ENCODE measurements at places on chromosomes 7 and 10. TPM values are rescaled to one million over a fixed set of nuclear protein-coding genes. Genes with fewer than 3 reads are reported as not detected.
A peak's percentile ranks its signal among the peaks of the same experiment; 100 is the strongest.

DNA sequence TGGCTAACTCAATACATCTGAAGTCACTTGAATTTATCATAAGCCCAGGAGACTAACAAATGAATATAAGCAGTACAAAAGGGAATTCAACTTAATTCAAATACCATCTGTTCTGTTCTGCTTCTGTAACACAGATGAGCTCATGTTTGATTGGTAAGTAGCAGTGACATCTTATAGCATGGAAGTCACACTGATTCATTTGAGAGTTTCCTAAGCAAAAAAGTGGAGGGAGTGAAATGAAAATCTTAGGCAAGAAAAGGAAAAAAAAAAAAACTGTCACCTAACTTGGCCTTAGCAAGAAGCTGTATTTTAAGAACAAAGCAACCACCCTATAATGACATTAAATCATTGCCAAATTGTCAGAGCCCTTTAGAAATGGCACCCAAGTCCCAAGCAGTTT is 49.5 kb downstream of the SMURF1 start:
- no peak for DNase-seq

GRCh38 chr7:100124301-100125230 is 2.2 kb upstream of the MBLAC1 start:
- DNase-seq, result no peak

SORBS1 gene
- 372 TPM for polyA plus RNA-seq

ARHGAP22 gene
- polyA plus RNA-seq, result 15.1 TPM

GRCh38 chr10:92678206-92678605 is 11.5 kb upstream of the HHEX start:
- DNase-seq, result no peak

SLC26A3 gene
- polyA plus RNA-seq, result 20.9 TPM

TLX1 gene
- not detected for polyA plus RNA-seq

DNA sequence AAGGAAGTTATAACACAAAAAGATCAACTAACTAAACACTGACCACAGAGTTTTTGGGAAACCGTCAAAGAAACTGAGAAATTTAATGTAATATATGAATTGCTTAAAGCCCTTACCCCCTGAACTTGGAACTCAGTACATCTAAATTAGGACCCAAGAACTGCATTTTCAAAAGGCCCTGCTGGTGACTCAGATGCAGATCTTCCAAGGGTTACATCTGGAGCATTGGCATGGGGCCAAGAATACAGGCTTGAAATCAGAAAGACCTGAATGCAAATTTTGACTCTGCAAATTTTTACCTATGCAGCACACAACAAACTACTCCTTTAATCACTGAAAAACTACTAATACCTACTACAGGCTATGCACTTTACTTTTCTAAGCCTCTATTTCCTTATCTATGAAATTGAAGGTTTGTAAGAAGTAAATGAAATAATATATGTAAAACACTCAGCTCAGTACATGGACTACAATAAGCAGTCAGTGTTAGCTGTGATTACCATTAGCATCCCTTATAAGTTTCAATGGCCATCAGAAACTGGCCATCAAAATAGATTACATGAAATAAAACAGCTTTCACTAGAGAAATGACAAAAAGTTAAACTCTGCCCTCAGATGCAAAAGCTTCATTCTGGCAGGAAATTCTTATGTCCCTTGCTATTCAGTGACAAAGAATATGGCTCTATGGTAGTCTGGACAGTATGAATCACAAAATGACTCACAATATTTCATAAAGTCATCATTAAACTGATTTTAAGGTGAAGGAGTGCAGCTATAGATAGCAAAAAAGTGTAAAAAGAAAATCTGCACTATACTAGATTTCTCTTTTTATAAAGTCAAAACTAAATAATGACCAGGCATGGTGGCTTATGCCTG is 43.6 kb downstream of the NSUN6 start:
- DNase-seq, result peak; percentile 56

DNA sequence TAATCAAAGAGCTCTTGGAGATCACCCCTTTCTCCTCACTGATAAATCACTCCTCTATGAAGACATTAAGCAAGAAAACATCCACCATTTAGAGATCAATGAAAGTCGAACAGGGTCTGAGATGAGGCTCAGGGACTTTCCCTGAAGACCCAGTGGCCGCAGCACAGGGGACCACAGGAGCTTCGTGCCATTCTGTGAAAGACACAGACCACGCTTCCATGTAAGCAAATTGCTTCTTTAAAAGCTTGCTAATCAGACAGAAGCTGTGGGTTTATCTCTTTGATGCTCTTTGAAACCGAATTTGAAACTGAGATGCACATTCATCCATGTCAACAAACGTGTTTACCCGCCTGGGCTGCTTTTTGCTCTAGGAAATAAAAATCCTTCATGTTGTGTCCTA is 231.9 kb upstream of the PPP2R2D start:
- peak; percentile 3 for DNase-seq

DNA sequence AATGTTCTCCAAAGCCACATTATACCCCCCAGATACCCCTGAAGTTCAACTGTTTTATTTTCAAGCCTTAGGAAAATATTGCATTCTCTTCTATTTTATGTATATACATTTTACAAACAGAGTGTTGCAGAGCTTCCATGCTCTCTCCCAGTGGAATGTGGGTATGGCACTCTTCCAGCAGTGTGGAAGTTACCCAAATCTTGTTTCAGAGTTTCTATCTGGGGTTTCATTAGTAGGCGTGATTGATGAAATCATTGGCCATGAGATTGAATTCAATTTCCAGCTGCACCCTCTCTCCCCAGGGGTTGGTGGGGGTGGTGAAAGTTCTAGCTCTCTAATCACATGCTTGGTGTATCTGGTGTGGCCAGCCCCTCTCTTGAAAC is 350.4 kb downstream of the RPS24 start:
- DNase-seq, result no peak

DNA sequence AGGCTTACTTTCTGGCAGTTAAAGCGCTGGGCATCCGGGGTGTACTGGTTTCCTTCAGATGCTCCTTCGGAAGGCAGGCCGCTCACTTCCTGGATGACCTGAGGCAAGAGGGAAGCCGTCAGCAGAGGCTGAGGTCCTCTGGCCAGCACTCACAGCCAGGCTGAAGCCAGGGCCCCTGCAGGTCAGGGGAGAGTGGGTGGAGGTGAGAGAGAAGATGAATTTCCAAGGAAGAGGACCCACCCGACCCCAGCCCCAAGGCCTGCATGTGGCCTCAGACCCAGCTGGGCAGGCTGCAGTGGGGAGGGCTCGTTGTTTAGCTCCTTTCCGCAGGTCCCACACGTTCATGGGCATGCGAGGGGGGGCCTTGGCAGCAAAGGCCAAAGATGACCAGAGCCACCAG is 71.3 kb downstream of the VWA2 start:
- DNase-seq, result no peak

DNA sequence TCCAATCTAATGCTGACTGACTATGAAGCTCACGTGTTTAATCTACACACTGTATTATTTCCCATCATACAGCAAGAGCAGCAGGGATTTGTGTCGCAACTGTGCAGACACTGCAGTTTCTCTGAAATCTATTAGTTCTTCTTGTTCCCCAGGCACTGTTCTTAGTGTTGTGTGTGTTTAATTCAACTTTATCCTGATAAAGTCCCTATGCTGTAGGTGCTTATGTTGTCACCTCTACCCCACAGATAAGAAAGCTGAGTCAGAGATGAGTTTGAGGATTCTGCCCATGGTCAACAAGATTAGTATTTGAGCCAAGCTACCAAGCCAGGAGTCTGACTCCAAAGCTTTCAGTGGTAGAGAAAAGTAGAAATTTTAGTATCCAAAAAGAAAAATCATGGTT is 22.5 kb upstream of the EPHB6 start:
- no peak for DNase-seq

CTBP2 gene
- 32.4 TPM for polyA plus RNA-seq

TWIST1 gene
- 11.9 TPM for polyA plus RNA-seq

GRCh38 chr10:118768041-118768919 is 13.5 kb upstream of the CACUL1 start:
- DNase-seq, result no peak

Data from aorta (tissue), 5 donors.